ENCODE measurements at places on chromosomes 6 and 20. TPM values are rescaled to one million over a fixed set of nuclear protein-coding genes. Genes with fewer than 3 reads are reported as not detected.

DNA sequence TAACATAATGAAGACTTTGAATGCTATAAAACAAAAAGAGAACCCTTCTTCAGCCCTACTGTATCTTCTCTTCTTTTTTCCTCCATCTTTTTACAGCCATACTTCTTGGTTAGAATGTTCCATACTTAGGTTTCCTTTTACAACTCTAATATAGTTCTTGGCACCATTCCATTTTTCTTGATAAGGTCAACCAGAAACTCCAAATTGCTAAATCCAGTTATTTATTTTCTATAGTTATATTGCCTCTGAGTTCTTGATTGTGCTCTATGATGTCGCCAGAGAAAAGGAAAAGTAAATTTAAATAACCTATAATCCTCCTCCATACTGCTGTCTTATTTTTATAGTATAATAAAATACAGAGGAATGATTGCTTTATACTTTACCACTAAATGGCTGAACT is 26.7 kb upstream of the COL10A1 start:
- no peak overlapping the region for H3K27ac ChIP-seq
- no peaks in the 10 kb centered on the region for H3K4me1 ChIP-seq
- H3K36me3 ChIP-seq, result no peaks in the 10 kb centered on the region
- DNase-seq, result no peak
- no peaks in the 10 kb centered on the region for H3K27me3 ChIP-seq

Gene SLC9A8
- total RNA-seq, result 9.7 TPM

DNA sequence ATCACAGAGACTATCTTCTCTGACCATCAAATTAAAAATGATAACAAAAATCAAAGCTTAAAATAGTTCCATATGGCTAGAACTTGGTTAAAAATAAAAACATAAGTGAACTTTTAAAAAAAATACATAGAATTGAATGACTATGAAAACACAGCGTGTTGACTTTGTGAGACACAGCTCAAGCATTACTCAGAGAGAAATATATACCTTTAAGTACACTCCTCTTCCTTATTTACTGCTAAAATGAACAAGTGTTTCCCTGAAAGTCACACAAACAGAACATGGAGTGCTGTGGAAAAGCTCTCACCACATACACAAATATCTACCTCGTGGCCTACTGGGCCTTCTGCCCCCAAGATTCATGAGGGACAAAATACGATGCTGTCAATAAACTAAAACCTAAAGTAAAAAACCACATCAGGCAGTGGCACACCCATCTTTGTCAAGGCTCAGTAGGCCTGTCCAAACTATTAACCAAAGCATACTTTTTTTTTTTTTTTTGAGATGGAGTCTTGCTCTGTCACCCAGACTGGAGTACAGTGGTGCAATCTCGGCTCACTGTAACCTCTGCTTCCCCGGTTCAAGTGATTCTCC is 7.5 kb downstream of the FAXC start:
- no peak overlapping the region for H3K27ac ChIP-seq
- no peak overlapping the region for H3K4me3 ChIP-seq
- no peaks in the 10 kb centered on the region for H3K27me3 ChIP-seq
- no peaks in the 10 kb centered on the region for H3K36me3 ChIP-seq
- peak; percentile 32 for DNase-seq

- peaks cover 13% of the 10 kb centered on the region for H3K4me1 ChIP-seq
- no peak for DNase-seq
- no peak overlapping the region for H3K27ac ChIP-seq
- no peaks in the 10 kb centered on the region for H3K27me3 ChIP-seq
- H3K4me3 ChIP-seq, result no peak overlapping the region
These were observed 38.2 kb downstream of the PTPN1 start for GRCh38 chr20:50548396-50548795.

Gene MYCT1
- total RNA-seq, result 0.29 TPM

Gene IRF4
- total RNA-seq, result under 0.01 TPM

- H3K4me1 ChIP-seq, result peaks cover 11% of the 10 kb centered on the region
These were observed 83.8 kb downstream of the FNDC1 start for GRCh38 chr6:159252955-159253508.

Gene ZNF165
- 1.2 TPM for total RNA-seq

Gene PLN
- 0.36 TPM for total RNA-seq

- H3K27ac ChIP-seq, result no peak overlapping the region
- no peak for DNase-seq
- no peaks in the 10 kb centered on the region for H3K36me3 ChIP-seq
- H3K4me3 ChIP-seq, result no peak overlapping the region
These were observed 98.9 kb downstream of the PSMG4 start for GRCh38 chr6:3357678-3358077.

Gene RBM24
- 1.4 TPM for total RNA-seq

- DNase-seq, result no peak
- no peak overlapping the region for H3K27ac ChIP-seq
- peaks cover 14% of the 10 kb centered on the region for H3K4me1 ChIP-seq
- no peak overlapping the region for H3K4me3 ChIP-seq
These were observed 86.5 kb upstream of the CST7 start for GRCh38 chr20:24862606-24863005.

GRCh38 chr6:7311917-7312615 is 933 bp downstream of the SSR1 start:
- peaks cover 11% of the 10 kb centered on the region for H3K4me1 ChIP-seq
- H3K27ac ChIP-seq, result peak overlapping the region; percentile 87
- H3K27me3 ChIP-seq, result no peaks in the 10 kb centered on the region

Gene BMP5
- 0.36 TPM for total RNA-seq

DNA sequence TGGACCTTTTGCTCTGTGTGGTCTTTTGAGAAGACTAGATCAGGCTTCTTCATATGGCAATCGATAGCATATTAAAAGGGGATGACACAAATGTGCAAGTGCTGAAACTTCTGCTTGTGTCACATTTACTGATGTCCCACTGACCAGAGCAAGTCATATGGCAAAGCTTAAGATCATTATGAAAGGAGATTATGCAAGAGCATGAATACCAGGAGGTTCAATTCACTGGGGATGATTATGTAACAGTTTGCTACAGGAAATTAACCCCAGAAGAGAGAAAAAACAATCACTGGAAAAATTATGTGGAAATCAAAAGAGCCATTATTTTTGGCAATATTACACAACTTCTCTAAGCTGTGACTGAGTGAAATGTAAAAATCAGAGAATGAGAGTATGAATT is 13.7 kb upstream of the PRDM13 start:
- peaks cover 9% of the 10 kb centered on the region for H3K4me1 ChIP-seq
- no peak overlapping the region for H3K27ac ChIP-seq
- peaks cover 87% of the 10 kb centered on the region for H3K27me3 ChIP-seq
- DNase-seq, result no peak
- no peaks in the 10 kb centered on the region for H3K36me3 ChIP-seq
- H3K4me3 ChIP-seq, result no peak overlapping the region

- no peaks in the 10 kb centered on the region for H3K27me3 ChIP-seq
- H3K36me3 ChIP-seq, result no peaks in the 10 kb centered on the region
- peaks cover 9% of the 10 kb centered on the region for H3K4me1 ChIP-seq
- H3K4me3 ChIP-seq, result no peak overlapping the region
These were observed 143.3 kb downstream of the PRL start for GRCh38 chr6:22153384-22154158.

DNA sequence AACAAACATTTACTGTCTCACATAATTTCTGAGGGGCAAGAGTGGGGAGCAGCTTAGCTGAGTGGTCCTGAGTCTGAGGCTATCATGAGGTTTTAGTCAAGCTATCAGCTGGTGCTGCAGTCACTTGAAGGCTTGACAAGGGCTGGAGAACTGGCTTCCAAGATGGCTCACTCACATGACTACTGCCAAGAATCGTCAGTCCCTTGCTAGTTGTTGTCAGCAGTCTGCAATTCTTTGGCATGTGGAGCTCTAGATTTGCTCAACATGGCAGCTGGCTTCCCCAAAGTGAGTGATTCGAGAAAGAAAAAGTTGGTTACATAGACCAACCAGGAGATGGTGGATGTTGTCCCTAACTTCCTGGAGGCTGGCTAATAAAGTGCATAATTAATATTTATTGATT is 2.8 kb upstream of the LRRC1 start:
- no peak overlapping the region for H3K4me3 ChIP-seq
- H3K27ac ChIP-seq, result no peak overlapping the region
- peaks cover 23% of the 10 kb centered on the region for H3K4me1 ChIP-seq
- peaks cover 16% of the 10 kb centered on the region for H3K27me3 ChIP-seq
- no peak for DNase-seq
- H3K36me3 ChIP-seq, result no peaks in the 10 kb centered on the region

DNA sequence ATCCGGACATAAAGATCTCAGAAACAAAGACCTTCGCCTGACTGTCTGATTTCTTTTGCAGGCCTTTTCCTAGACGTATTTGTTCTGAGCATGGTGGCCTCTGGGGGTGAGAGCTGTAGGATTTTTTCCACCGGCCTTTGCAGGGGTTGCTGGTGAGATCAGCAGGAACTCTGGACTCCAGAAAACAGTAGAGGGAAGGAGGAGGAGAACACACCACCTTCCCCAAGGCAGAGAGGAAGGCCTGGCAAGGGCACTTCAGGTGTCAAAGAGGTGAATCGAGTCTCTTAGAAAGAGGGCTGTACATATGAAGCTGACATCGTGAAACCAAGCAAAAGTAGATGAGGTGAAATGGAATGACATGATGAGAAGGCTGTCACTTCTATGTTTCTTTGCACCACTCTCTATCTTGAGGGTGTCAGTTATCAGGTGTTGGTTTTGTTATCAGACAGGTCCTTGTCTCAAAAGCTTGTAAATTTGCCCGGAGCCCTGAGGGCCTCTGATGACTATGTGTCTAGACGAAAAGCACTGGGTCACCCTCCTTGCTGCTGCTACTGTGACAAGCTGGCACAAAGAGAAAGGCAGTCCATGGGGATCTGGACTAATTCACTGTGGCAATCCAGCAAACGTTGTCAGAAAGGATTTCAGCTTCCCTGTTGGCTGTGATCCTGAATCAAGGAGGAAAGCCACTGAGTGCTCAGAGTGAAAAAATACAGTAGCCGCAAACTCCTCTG is 91.3 kb upstream of the MAP3K7 start:
- no peak for DNase-seq
- H3K4me3 ChIP-seq, result no peak overlapping the region
- no peak overlapping the region for H3K27ac ChIP-seq
- no peaks in the 10 kb centered on the region for H3K36me3 ChIP-seq
- no peaks in the 10 kb centered on the region for H3K27me3 ChIP-seq
- no peaks in the 10 kb centered on the region for H3K4me1 ChIP-seq

Gene ULBP3
- 11.2 TPM for total RNA-seq

Gene CTCFL
- not detected for total RNA-seq

- no peak overlapping the region for H3K27ac ChIP-seq
- H3K27me3 ChIP-seq, result no peaks in the 10 kb centered on the region
- no peak for DNase-seq
- peaks cover 12% of the 10 kb centered on the region for H3K36me3 ChIP-seq
- no peak overlapping the region for H3K4me3 ChIP-seq
These were observed 30.4 kb downstream of the SRC start for GRCh38 chr20:37376324-37376723.

Gene COQ3
- 3.5 TPM for total RNA-seq

Gene GTSF1L
- not detected for total RNA-seq

DNA sequence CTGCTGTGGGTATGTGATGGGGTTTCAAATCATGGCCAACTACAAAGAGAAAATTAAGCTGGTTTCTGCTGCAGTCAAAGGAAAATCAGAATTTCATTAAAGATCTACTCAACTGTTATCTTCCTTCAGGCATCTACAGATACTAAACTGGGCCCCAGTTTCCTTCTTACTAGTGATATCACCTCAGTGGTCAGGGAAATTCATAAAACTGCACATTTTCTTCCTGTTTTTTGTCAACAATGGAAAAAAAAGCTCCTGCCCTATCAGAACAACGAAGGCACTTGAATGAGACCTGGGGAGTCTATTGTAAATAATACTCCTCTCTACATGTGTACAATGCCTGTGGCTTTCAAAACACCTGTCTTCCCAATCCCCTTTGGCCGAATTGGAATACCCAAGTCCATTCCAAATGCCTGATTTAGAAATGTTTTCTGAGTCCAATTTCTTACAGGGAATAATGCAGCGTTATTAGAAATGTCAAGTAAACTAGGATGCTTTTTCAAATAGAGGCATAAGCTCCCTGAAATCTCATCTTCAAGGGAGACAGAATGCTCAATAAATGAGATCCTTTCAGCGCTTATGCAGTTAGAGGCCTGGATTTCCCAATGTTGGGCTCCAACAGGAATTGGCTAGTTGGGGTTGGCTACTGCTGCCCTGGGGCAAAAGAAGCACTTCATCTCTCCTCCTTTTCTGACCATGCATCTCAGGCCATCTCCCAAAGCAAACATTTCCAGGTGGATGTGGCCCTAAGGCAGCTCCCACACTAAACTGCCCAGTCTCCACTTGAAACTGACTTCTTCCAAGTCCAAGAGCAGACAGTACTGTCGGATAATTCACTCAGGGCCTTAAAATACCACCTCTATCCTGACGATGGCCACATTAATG is 143.3 kb downstream of the NFATC2 start:
- H3K4me1 ChIP-seq, result no peaks in the 10 kb centered on the region
- H3K4me3 ChIP-seq, result no peak overlapping the region
- H3K36me3 ChIP-seq, result no peaks in the 10 kb centered on the region
- H3K27ac ChIP-seq, result no peak overlapping the region
- no peak for DNase-seq

DNA sequence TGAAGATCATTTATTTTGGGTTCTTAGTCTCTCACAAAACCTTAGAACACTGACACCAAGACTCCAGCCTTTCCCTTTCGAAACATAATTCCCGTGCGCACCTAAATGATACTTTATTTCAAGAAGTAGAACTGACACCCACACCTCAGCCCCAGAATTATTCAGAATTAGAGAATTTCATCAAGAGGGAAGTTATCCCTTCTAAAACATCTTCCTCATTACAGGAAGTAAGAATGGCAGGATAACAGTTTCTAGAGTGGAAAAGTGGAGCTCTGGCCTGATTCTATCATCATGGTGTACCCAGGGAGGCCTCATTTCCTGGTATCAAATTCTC is 1.4 kb upstream of the SRXN1 start:
- no peaks in the 10 kb centered on the region for H3K27me3 ChIP-seq
- H3K4me3 ChIP-seq, result no peak overlapping the region
- no peak overlapping the region for H3K27ac ChIP-seq
- peak; percentile 43 for DNase-seq
- peaks cover 13% of the 10 kb centered on the region for H3K36me3 ChIP-seq

Gene DEFB124
- not detected for total RNA-seq

Gene FOXF2
- 1.1 TPM for total RNA-seq

- H3K36me3 ChIP-seq, result no peaks in the 10 kb centered on the region
- H3K27ac ChIP-seq, result no peak overlapping the region
- no peak overlapping the region for H3K4me3 ChIP-seq
These were observed 453.4 kb upstream of the SPTLC3 start for GRCh38 chr20:12555369-12555768.

DNA sequence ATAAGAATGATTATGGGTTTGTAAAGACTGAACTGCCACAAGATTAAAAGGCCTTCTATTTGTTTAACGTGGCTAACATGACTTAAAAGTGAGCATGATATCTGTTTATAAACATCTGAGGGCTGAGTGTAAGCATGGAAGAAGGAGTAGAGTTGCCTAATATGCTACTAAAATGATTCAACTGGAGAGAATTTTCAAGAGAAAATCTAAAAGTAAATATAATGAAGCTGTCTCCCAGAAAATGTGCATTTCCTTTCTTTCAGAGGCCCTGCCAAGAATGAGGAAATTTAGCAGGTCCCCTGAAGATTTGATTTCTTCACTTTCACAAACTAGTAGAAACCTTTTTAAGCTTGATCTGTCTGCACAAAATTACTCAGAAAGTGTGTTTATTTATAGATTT is 4.2 kb upstream of the EYA4 start:
- peaks cover 17% of the 10 kb centered on the region for H3K27me3 ChIP-seq
- H3K4me1 ChIP-seq, result peaks cover 4% of the 10 kb centered on the region
- H3K36me3 ChIP-seq, result no peaks in the 10 kb centered on the region
- DNase-seq, result no peak
- H3K4me3 ChIP-seq, result no peak overlapping the region
